Motor neuron (in vitro differentiated cells): ENCODE measurements at places on chromosomes 16 and 17.

DNA sequence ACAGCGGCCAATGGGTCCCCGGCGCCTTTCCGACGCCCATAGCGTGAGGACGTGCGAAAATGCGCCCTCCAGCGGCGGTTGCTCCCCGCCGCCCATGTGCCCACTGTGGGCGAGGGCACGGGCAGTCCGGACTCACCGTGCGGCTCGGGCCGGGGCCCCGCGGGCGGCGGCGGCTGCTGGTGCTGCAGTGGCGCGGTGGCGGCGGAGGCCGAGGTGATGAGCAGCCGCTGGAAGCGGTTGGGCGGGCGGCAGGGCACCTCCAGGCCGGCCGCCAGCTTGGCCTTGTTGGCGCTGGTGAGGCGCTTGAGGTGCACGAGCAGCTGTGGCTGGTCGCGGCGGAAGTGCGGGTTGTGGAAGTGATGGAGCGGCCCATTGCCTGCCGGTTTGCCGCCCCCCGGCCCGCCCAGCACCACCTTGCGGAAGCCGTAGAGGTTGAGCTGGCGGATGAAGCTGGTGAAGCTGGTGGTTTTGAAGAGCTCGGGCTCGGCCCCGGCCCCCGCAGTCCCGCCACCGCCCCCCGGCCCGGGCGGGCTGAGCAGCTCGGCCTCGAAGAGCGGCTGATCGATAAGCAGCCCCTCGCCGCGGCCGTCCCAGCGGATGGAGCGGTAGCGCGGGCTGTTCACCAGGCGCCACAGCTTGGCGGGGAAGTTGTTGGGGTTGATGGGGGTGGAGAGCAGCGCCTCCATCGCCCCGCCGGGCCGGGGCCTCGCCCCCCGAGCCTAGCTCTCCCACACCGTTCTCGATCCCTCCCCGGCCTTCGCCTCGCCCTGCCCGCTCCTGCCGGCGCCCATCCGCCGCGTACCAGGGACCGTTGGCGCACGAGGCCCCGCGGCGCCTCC, at the start of gene HSF5:
TSS of gene HSF5 (minus strand) at position 820 of the 839 bp plus-strand sequence. CDS start at position 686, 134 bp downstream.
- ATAC-seq, result no peak

GRCh38 chr17:5770441-5771270, 186.3 kb upstream of the NLRP1 start:
- peak; percentile 30 for ATAC-seq

DNA sequence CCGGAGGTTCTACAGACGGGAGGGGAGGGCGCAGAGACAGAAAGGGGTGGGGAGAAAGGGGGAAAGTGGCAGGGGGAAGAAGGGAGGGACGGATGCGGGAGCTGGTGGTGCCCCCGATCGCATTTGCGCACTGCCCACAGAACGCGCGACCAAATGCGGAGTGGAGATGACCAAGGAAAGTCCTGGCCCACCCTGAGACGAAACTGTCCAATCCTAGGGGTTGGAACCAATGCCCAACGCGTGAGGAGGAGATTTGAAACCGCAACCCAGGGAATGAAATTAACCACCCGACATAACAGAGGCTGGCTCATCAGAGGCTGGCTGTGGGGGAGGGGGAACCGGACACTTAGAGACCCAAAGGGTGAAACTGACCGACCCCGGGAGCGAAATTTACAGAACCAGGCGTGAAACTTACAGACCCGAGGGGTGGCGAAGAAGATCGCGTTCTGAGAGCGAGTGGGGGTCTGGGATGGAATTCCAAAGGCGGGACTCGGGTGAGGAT, 1.4 kb downstream of the HES7 start:
- no peak for ATAC-seq

GRCh38 chr17:9644910-9645751, at the start of gene USP43:
TSS of gene USP43 (plus strand) at chr17:9645517. CDS start at chr17:9645633, 116 bp downstream.
- peak; percentile 73 for ATAC-seq

GRCh38 chr17:17243163-17243562, 6.2 kb upstream of the FLCN start:
- no peak for ATAC-seq

DNA sequence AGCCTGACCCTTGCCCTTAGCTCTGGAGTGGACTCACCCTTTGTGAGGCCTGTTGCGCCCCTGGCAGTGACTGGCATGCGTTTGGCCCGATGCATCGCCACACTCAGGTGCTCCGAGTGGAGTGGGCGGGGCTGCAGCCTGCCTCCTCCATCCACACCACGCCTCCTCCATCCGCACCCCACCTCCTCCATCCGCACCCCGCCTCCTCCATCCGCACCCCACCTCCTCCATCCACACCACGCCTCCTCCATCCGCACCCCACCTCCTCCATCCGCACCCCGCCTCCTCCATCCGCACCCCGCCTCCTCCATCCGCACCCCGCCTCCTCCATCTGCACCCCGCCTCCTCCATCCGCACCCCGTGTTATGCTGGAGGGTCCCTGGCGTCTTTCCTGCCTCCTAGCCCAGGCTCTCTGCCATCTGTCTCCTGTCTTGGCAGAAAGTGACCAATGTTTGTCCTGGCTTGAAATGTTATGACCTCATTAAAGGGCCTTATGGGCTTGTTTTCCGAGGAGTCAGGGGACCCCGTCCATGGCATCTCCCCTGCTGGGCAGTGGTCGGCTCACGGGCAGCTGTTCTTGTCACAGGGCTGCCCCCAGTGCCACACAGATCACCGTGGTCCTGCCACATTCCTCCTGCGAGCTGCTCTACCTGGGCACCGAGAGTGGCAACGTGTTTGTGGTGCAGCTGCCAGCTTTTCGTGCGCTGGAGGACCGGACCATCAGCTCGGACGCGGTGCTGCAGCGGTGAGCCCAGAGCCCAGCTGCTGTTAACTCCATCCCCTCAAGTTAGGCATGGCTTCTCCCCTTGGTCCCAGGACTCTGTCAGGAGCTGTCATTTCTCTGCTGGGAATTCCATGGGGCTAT, 28.7 kb upstream of the MYO15B start:
- ATAC-seq, result no peak
